Forelimb muscle (tissue), 1 donor: ENCODE measurements at places on chromosomes 3 and 15.

- no peak for DNase-seq
Observed at GRCh38 chr3:17905996-17906395, 163.6 kb upstream of the TBC1D5 start.

DNA sequence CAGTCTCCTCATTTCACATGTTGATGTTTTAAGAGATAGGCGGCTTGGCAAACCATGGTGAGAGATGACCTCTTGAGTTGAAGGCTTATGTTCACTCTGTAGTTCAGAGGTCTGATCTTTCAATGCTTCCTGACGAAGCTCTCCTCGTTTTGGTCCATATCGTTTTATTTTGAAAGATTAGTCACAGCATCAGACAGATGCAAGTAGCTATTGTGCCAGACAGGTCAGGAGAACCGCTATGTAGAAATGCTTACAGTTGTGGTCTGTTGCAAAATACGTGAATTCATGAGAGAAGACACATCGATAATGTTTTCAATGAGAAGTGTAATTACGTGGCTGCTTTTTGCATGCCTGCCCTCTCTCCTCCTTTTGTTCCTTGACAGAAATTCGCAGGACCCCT, 47.5 kb downstream of the CHL1 start:
- no peak for DNase-seq

- DNase-seq, result no peak
Observed at GRCh38 chr3:184677344-184678316, 34.2 kb downstream of the MAGEF1 start.

DNA sequence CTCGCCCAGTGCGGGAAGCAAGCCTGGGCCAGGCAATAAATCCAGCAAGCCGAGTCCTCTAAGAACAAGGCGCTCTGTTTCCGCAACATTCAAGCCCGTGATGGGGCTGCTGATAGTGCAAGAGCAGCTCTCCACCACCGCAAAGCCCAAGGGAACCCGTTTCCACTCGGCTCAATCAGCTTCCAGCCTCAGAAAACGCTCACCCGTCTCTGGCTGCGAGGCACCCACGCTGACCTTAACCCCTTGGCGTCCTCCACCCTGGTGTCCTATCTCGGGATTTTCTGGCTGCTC, 17.8 kb downstream of the SPATA12 start:
- DNase-seq, result no peak

- DNase-seq, result no peak
Observed at GRCh38 chr3:18405141-18405540, 20.0 kb downstream of the SATB1 start.

- no peak for DNase-seq
Observed at GRCh38 chr3:189170559-189170958, 1.2 kb upstream of the TPRG1 start.

DNA sequence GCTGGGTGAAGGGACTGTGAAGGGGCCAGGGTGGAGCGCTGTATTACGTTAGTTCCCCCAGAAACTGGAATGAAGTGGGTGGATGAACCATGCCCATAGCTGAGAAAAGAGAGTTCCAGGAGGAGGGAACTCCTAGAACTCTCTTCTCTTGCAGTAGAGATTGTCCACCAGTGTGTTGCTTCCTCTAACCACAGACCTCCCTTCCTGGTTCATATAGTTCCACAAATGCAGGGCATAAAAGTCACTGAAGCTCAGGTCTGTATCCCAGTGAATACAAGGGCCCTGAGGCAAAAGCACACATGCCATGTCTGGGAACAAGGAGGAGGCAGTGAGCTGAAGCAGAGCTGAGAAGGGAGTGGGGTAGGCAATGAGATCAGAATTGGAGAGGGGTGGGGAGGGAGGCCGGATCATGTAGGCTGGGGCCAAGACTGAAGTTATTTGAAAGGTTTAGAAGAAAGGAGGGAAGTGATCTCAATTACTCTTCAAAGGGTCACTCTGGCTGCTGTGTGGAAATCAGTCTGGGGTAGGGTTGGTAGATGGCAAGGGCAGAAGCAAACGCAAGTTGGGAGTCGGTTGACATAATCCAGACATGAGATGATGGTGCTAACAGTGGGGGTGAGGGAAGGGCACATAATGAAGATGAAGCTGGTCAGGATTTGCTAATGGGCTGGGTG, 6.5 kb downstream of the A4GNT start:
- no peak for DNase-seq

- no peak for DNase-seq
Observed at GRCh38 chr3:8954938-8955763, 8.1 kb downstream of the RAD18 start.

- no peak for DNase-seq
Observed at GRCh38 chr3:49720855-49721595, 1.5 kb upstream of the AMIGO3 start.

DNA sequence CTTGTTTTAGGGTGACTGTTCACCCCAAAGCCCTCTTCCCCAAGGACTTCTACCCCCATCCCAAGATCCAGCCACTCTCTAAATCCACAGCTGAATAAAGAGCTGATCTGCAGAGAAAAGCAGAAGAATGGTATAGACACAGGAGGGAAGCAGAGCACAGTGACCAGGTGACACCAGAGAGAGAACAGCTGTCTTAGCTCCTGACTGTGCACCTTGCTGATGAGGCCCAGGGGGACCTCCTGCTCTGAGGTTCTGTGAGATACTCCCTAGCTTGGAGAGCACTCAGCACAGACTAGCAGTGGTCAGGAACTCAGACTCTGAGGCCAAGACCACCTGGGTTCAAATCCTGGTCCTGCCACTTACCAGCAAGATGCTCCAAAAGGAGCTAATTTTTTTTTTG, 17.7 kb downstream of the MCF2L2 start:
- DNase-seq, result no peak

- DNase-seq, result no peak
Observed at GRCh38 chr3:181966393-181966792, 254.7 kb downstream of the SOX2 start.

DNA sequence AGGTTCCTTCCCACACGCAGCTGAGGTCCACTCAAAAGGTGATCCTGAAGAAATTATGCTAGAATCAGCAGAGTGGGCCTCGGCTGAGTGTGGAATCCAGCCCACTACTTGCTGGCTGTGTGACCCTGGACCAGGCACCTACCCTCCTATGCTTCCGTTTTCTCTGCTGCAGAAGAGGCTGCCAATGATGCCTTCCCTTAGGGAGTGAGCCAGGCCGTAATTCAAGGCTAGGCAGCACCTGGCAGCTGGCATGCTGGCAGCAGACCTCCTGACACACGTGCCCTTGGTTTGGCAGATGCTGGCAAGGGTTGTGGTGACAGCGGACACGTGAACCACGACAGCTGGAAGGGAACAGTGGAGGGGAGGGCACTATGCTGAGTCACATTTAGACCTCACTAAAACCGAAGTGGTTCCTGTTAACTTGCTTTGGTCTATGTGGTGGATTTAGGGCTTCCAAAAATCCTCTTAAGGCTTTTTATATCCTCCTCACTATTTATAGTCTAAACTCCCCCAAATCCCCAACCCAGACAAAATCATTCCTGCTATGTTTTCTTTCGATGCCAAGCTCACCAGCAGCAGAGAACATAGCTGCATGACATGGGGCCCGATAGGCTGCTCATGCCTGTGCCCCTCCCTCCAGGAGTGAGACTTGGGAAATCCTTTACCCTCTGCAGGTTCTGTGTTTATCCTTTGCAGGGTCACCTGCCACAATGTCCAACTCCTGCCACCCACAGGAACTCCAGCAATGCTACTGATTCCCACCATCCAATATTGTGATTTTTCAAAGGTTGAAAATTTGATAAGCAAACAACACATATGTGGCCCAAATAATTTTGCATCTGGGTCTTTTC, 10.6 kb upstream of the PCSK6 start:
- DNase-seq, result no peak

- DNase-seq, result no peak
Observed at GRCh38 chr3:186083746-186084145, 25.1 kb downstream of the ETV5 start.
